Stimulated activated CD8-positive, alpha-beta memory T cell treated with anti-CD3 and anti-CD28 coated beads, Interleukin-4, amount 100 ng/mL, for 4 hours (primary cell): ENCODE measurements at places on chromosomes 7 and 10.

DNA sequence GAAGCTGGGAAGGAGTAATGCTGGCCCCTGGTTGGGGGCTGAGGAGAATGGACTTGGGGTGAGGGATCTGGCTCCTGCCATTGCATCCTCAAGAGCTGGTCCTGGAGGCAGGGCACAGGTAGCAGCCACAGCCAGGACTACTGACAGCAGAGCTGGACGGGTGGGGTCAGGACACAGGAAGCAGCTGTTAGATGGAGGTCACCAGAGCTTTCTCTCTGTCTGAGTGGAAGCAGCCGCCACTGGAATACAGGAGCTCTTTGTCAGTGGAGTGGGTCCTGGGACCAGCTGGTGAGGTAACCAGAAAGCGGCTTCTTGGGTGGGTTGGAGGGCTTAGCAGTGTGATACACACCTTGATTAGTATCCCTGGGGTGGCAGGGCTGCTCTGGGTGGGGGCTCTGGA is 58.1 kb upstream of the AQP1 start:
- DNase-seq = no peak

GRCh38 chr7:114412548-114412947 is 2.1 kb upstream of the FOXP2 start:
- no peak for DNase-seq

- DNase-seq = no peak
Measured at GRCh38 chr7:45865594-45866410, 7.1 kb downstream of the CCDC201 start.

DNA sequence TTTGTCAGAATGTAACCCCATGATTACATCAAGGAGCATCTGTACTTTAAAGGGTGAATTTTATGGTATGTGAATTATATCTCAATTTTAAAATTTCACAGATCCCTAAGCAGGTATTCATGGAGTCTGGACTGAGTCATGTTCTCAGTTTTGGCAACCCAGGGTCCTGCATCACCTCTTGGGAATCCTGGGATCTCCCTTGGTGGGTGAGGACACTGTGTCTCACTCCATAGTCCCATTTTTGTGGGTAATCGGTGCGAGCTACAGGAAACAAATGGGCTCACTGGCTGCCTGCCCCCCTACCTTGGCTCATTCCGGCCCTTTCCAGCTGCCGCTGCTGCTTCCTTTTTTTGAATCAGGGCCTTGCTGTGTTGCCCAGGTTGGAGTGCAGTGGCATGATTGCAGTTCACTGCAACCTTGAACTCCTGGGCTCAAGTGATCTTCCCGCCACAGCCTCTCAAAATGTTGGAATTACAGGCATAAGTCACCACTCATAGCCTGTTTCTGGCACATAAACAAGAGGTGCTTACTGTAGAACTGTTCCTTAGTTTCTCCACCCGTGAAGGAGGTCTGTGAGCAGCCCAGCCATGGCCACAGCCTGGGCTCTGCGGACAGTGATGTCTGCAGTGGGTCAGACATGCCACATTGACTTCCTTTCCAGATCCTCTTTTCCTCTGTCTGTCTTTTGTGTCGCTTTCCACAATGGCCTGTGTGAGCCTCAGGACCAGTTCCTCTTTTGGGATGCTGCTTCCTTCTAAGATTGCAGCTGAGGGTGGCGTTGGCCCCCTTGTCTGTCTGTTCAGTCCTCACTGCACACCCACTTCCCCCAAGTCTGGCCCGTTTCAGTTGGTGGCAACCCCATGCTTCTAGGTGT is 14.5 kb downstream of the PALD1 start:
- no peak for DNase-seq

- DNase-seq = no peak
Measured at GRCh38 chr7:131173145-131173890, 154.4 kb upstream of the MKLN1 start.

DNA sequence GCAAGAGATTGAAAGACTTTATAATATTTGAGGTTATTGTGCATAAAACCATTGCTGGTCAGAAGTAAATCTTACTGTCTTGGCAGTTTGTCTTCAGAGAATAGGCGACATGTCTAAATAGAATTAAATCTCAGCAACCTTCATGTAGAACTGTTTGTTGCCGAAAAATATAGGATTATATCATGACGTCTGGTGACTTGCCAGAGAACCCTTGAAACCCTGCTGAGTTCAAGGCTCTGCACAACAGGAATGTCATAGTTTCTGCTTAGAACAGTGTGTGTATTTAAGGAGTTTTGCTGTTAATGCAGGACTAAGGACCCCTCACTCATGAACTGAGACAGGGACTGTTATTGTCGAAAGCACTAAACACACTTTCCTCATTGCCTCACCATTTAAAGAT is 206.4 kb upstream of the ETV1 start:
- no peak for DNase-seq

DNA sequence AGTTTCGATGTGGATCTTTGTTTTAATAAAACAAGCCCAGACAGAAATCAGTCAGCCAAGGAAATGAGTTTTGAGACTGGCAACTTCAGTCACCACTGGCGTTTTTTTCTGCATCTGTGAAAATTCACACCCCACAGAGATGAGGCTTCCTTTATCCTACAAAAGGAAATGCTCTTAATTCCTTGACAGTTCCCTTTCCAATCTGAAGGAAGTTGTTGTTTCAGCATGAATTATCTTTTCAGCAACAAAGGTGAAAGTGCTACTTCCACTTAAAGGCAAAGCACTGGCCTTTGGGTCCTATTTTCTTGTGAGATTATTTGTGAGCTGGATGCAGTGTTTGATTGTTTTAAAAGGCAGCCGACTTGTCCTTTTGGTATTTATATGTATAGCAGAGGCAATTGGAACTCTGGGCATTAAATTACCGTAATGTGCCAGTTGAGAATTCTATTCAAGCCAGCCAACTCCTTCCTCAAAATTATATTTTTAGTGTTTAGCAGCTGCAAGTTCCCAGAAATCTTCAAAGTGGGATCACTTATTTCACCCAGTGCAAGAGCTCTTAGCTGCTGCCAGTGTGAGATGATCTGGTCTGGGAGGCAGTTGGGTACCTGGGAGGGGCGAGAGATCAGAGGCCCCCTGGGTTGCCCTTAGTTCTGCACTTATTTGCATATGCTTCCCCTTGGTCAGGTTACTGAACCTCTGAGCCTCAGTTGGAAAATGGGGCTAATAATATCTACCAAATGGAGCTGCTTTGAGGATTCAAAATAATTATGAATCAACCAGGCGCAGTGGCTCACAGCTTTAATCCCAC is 427.1 kb downstream of the GALNT17 start:
- DNase-seq = no peak

GRCh38 chr7:98671733-98672331 is 54.7 kb downstream of the NPTX2 start:
- no peak for DNase-seq

DNA sequence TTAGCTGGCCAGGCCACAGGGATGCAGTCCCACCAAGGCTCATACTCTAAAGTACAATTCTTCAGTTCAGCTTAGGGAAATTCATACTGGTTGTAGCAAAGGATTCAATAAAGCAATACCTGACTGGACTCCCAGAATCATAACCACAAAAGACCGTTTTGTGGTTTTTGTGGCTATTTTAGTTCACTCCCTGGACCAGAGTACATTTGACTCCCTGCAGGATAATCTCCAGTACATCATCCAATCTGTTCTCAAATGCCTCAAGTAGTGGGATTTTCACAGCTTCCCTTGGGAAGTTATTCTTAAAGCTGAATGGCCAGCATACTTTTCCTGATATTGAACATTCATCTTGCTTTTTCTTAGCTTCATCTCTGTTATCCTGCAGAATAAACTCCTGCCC is 29.3 kb upstream of the YAE1 start:
- no peak for DNase-seq

DNA sequence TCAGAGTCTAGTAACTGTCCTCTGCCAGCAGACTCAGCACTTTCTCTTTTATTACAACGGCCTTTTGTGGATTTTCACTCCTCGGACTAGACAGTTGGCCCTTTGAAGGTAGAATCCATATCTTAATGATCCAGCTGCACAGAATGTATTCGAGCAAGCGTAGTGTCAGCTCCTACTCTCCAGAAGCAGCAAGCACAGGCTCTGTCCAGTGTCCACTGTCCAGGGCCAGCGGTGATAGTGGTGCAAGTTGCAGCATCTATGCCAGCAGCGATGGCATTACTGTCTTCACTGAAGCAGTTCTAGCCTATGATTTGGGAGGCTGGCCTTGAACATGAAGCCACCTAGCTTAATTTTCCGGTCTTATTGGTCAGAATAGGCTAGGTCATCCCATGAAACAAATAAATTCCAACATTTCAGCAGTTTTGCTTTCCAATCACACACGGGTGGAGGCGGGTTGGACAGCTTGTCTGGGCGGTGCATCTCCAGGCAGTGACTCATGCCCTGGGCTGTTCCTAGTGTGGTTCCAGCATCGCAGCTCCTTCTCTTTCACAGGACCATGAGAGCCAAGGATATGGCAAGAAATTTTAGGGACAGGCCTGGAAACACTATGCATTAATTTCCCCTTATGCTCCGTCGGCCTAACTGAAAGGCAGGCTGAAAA is 108.6 kb upstream of the KCNMA1 start:
- no peak for DNase-seq

DNA sequence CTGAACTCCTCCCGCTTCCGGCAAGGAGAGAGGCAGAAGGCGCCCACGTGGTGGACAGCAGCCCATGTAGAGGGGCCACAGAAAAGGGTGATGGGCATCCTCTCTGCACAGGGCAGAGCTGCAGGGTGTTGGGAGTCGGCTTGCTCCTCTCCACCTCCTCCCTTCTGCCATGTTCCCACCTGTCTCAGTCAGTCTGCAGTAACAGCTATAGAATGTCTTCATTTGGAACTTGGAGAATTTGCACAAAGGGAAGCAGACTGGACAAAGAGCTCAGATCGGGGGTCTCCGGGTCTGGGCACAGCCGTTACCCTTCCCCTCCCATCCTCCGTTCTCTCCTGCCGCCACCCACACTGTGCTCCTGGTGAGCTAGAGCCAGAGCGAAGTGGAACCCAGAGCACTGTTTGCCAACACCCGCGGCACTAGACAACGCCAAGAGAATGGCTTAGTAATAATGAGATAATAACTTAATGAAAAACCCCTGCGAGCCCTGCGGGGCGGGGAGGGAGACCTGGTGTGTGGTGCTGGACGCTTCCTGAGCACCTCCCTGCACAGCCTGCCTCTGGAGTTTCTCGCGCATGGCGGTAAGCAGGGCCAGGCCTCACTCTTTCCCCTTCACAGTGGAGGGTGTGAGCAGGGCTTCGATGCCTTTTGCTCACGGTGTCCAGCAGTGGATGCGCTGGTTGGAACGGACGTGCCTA is 254.7 kb downstream of the PAXIP1 start:
- no peak for DNase-seq

DNA sequence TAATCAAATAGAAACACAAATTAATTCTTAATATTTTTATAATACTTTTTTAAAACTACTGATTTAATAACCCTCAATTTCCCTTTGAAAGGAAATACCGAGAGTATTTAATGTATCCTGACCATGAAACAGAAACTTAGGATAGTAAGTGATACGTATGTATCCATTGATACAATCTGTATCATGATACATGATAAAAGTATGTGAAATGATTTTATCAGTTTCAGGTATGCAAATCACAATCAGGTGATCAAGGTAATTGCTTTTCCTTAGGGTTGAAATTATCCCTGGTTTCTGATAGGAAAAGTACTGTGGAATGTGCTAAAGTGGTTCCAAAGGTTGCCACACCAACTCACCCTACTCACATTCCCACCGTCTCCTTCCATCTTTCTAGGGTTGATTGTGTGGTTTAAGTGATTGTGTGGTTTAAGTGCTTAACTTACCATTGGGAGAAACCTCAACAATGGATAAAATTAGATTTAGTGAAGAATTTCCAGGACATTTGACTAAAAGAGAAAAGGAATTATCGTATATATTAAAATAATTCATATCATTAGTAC is 138.3 kb downstream of the LRRN3 start:
- no peak for DNase-seq

DNA sequence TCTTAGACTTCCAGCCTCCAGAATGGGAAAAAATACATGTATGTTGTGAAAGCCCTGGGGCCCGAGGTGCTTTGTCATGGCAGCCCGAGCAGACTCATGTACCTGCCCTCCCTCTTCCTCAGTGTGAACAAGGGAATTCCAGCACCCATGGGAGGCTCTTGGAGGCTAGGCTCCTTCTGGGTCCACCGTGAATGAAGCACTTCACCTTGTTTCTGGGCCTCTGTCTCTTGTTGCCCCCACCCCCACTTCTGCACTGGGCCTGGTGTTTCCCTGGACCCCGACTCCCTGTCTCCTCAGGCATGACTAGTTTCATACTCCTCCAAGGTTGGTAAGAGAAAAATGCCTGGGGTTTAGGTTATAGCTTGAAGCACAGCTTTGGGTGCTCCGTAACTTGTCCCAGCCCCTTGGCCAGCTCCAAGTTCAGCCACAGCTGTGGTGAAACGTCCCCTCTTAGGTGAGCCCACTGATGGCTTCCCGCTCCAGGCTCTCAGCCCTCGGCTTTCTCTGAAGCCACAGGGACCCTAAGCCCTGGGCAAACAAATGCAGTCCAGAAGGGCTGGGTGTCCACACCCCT is 30.2 kb upstream of the ARHGAP22 start:
- no peak for DNase-seq
